ENCODE measurements at places on chromosomes 6 and 20.

- DNase-seq, result no peak
Measured at GRCh38 chr6:39092124-39092523, 22.9 kb downstream of the SAYSD1 start.

DNA sequence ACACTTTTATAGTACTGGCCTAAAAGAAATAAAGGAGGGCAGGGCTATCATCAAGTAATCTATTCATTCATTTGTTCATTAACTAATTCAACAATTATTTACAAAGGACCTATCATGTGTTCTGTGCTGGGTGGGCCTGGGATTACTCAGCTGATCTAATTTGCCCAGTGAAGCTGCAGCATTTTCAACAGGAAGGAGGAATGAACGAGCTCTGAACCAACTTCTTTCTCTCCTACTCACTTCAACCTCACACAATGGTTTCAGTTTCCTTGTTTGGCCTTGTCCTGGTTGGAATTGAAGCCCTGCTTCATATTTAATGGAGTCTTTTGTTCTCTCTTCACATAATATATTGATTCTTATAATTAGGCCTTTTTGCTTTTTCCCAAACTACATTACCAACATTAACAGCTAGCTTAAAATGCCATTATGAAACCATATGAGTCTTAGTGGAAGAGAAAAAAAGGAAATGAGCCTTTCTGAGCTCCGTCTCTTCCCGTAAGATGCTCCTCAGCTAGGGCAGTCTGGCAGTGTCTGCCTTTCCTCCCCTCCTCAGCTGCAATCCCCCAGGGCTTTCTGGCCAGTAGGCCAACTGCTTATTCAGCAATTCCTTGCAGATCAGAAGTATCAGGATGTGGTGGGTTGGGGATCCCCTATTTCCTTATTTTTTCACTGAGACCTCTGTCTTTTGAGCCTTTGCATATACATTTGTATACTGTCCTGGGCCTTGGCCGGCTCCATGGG, 79.4 kb upstream of the NRN1 start:
- no peak for DNase-seq

- DNase-seq, result no peak
Measured at GRCh38 chr6:37506479-37506878, 6.8 kb upstream of the CCDC167 start.

DNA sequence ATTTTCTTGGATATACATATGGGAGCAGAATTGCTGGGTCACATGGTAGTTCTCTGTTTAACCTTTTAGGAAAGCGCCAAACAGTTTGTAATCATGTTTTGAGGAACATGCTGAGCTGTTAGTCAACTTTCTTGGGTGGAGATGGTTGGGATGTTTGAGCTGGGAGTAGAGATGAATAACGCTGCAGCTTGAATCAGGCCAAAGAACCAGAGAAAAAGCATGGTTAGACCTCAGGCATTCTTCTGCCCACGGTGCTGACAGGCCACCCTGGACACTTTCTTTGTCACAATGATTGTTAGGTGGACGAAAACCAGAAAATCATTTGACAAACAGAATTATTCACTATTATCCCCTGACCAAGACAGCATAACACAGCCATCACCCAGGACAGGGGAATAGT, 66.8 kb downstream of the PRDM1 start:
- DNase-seq, result no peak

GRCh38 chr6:124888581-124889371, 73.5 kb upstream of the RNF217 start:
- DNase-seq, result no peak

- DNase-seq, result peak; percentile 83
Measured at GRCh38 chr20:728256-728944, 39.9 kb downstream of the SLC52A3 start.

DNA sequence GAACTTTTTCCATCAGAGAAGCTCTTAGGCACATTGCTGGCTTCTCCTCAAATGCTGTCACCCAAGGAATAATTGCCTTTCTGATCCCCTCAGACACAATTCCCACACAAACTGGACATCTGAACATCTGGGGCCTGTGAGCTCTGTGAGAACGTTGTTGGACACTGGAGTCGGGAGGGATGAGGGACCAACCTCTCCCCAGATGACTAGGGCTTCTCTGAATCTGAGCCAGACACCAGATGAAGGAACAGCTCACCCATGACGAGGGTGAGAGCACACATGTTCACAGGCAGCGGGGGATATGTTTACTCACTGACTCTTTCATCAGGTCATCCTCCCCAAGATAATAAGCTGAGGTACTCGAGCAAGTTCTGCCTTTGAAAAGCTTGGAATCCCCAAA, 283.9 kb upstream of the SUPT3H start:
- no peak for DNase-seq

DNA sequence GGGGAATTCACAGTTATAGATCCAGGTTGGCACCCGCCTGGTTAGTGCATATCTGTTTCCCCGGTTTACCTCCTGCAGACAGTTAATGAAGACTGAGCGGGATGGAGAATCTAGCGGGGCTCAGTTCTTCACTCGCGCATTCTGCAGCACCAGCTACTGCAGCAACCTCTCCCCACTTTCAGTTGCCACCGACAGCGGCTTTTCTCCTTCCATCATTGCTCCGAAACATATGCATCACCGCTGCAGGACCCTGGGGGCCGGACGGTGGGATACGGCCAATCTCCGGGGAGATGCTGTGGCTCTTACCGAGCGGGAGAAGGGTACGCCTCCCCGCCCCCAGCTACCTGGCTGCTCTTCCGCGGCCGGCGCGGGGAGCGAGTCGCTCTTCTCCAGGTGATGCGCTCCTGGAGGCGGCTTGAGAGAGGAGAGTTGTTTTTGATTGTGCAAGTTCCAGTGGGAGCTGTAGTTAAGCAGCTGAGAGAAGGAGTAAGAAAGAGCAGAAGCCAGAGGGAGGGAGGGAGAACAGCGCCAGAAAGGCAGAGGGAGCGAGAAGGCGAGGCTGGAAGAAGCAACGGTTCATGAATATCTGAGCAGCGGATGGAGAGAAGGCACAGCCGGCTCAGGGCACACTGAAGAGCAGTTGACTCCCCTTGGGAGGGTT, at the start of gene SGK1:
SGK1 (minus strand) TSS at position 642 of the 661 bp plus-strand sequence. CDS start 652 bp downstream, outside the sequence.
- peak; percentile 23 for DNase-seq

GRCh38 chr6:1496836-1497760, 107.7 kb downstream of the FOXF2 start:
- DNase-seq, result no peak

DNA sequence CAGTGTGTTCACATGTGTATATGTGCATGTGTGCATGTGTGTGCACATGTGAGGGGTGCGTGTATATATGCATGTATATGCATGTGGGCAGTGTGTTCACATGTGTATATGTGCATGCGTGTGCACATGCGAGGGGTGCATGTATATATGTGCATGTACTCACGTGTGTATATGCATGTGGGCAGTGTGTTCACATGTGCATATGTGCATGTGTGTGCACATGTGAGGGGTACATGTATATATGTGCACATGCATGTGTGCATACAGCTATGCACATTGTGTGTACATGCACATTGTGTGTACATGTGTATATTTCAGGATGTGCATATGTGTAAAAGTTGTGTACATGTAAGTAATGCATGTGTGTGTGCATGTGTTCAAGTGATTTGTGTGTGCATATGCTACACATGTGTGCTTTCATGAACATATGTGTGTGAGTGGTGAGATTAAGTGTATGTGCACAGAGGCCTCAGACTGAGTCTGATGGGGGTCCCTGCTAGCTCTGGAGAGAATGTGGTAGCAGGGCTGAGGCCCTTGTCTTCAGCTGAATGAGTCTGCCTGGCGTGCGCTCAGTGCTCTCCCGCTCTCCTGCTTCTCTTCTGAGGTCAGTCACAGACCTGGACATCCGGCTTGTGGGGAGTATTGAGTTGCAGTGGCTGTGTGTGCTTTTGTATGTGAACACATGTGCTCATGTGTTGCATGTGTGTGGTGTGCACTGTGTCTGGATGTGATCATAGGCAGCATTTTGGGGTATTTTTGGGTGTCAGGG, 19.9 kb upstream of the MYT1 start:
- no peak for DNase-seq

DNA sequence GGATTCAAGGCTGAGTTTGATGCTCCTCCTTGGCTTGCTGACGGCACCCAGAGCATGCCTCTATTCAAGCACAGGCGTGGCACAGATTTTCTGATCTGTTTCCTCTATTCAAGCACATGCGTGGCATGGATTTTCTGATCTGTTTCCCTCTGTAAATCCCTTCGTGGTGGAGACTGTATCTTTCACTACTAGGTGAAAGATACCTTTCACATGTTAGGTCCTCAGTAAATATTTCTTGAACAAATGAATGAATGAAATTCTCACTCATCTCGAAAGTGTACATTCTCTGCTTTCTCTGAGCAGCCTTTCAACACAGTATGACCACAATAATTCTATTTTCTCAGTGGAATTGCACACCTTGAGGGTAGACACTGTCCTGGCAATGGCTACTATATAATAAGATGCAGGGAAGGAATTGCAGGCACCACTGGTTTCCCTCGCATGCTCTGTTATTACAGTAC, 72.6 kb upstream of the F13A1 start:
- no peak for DNase-seq

DNA sequence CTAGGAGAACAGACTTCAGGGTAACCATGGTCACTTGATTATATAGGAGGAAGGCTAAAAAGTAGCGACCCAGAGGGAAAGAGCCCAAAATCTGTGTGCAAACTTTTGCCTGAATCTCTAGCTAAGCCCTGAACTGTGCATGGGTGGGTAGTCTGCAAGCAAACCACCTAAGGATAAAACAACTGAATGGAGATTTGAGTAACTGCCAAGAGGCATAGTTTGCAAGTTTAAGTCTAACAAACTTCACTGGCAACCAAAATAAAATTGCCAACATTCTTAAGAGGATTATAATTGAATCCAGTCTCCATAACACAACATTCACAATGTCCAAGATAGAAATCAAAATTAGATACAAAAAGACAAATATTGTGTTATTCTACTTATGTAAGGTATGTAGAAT, 192.0 kb upstream of the PLN start:
- DNase-seq, result no peak
